ENCODE measurements at places on chromosomes 16 and 17.
A peak's percentile ranks its signal among the peaks of the same experiment; 100 is the strongest.

- peak; percentile 53 for DNase-seq
These were observed 923 bp downstream of the ANKRD13B start for GRCh38 chr17:29593591-29594518.

DNA sequence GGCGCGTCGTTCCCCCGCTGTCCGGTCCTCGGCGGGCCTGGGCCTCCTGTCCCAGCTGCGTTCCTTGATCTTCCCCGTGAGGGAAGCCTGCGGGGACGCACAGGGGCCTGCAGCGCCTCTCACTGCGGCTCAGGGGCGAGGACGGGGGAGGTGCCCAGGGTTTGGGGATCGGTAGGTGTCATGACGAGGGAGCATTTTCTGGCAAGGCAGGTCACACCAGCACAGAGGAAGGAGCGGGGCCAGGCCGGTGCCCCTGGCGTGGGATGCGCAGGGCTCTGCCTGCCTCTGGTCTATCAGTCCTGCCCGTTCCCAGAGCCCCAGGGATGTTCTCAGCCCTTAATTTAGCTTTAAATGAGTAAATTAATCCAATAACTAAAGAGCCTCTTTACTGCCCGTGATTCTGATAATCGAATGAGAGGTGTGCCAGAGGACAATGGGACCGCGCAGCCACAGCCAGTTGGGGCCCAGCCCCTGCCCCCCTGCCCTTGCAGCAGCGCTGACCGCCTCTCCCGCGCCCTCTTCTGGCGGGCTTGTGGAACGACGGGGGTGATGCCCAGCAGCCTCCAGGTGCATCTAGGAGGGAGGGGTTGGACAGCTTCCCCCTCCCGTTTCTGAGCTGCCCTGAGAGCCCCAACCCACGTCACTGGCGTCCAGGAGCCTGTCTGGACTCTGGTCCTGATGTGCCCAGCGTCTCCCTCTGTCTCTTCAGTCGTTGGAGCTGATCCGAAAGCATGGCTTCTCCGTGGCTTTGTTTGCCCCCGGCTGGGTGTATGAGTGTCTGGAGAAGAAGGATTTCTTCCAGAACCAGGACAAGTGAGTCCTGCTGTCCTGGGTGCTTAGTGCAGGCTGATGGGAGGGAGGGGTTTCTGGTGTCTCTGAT lies 7.9 kb downstream of the ENGASE start:
- DNase-seq, result peak; percentile 71

- DNase-seq, result peak; percentile 39
These were observed 88.5 kb downstream of the CLEC16A start for GRCh38 chr16:11032922-11033291.

DNA sequence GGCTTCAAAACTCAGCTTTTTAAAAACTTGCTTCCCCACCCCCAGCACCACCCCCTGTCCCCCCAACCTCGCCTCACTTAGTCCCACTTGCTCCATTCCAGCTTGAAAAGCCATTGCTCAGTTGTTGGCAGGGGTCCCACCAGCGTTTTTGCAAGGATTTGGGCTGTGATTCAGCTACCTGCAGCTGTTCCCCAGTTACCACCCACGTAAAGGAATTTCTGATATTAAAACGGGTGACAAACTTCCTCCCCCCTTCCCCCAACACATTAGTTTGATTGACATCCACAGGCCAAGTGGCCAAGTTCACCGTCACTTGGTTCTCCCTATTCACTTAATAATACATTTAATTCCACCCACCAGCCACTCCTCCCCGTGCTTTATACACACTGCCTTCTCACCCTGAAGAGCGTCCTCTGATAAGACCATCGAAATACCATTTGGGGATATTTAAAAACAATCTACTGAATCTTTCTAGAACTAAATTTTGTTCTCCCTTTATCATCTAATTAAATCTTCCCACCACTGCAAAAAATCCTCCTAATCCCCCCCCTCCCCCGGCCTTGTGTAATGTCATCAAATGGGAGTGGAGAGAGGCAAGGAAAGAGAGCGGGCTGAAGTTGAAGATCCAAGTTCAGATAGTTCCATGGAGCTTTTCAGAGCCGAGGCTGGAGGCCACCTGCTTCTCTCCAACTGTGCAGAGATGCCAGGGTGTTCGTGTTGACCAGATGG lies 55.1 kb downstream of the SOX9 start:
- DNase-seq, result no peak

DNA sequence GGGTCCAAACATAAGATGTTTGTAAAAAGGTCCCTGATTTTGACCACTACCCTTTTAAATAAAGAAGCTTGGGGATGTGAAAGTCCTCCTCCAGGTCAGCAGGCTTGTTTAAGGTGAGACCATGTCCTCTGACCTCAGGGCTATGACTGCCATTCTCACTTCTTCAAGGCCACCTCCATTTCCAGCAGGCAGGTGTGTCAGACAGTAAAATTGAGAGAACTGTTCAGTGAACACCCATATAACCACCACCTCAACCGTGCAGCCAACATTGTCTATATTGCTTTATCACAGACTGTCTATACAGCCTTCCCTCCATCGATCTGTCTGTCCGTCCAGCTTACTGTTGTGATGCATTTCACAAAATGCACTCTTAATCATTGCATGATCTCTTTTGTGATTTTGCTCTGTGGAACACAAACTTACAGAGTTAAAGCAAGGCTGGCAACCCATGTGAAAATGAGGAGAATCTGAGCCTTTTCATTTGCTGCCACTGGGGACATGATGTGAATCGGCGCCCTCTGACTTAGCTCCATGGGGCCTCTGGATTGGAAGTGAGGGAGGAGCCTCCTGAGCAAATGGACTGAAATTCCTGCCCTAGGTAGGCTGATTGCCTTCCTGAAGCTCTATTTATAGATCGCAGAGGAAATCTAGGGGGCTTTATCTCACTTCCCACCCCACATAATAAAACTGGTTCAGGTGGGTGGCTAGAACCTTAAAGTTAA lies 53.8 kb downstream of the ZNRF1 start:
- DNase-seq, result no peak

DNA sequence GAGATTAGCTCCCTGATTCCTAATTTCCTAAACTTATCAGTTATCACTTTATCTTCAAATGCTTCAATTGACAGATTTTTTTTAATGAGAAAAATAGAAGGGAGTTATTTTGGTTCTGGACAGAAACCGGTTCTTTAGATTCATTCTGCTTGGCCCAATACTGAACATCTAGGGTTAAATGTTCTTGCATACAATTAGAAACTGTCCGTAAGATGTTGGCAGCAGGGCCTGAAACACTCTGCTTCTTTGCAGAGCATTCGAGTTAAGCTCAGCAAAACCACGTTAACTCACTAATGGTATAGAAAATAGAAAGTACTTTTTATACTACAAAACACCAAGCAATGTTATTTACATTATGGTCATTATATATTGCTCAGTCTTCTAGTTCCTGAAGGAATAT lies 7.2 kb downstream of the SHCBP1 start:
- no peak for DNase-seq

- DNase-seq, result no peak
These were observed 5.5 kb upstream of the ACSF2 start for GRCh38 chr17:50420419-50421112.

DNA sequence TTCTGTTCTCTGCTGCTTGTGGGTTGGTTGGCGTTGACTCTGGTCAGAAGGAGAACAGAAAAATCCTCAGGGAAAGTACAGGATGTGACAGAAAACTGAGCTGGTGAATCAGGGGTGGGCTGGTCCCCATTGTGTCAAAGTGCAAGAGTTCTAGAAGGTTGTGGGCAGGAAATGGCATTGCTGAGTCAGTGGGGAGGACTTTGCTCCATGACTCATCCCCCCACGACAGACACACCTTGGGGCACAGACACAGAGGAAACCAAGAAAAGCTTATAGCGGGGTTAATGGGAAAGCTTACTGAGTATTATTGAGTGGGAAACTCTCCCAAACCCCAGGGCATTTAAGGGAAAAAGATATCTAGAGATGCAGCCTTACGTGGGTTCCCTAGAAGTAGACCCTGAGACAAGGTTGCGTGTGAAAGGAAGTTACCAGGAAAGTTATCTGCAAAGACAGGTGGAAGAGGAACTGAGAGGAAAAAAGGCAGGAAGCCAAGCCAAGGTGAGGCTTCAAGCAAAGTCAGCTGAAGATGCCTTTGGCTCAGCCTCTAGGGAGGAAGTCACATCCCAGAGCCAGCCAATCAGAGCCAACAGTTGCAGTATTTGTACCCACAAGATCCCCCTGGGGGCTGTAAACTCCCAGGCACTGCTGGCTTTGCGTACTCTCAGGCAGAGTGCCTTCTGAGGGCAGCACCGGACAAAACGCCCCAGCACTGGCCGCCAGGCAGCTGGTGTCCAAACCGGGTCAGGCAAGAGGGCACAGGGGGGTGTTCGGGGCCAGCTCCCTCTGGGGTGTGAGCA lies 86.4 kb downstream of the FOXL1 start:
- DNase-seq, result no peak

DNA sequence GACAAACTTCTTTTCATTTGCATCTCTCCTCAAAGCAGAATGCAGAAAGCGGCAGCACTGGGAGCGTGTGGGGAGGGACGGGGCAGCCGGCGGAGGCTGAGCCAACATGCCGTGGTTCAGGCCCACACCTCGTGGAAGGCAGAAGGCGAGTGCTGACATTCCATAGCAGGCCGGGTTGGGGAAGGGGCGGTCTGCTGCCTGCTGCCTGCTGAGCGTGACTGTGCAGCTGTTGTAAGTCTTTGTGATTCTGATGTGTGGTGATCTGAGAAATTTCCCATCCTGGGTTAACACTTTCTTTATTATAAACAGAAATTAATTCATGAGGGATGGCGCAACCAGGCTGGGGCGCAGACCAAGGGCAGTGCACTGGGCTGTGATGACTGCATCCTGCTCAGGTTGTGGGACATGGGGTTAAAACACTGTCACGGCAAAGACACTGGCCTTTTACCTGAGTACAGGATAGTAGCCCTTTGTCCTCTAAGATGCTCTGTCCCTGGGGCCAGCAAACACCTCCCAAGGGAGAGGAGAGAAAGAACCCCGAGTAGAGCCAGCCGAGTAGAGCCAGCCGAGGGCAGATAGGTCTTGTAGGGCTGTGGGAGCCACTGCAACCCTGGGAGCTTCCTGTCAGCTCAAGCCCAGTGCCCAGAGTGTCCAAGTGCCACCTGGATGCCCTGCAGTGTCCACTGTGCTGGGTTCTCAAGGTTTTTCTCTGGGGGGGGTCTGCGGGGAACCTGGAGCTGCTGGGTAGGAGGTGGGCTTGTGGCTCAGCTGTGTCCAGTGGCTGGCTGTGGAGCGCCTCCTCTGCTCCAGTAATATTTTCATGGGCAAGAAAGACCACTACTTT lies 8.8 kb upstream of the DNASE1 start:
- DNase-seq, result peak; percentile 74

DNA sequence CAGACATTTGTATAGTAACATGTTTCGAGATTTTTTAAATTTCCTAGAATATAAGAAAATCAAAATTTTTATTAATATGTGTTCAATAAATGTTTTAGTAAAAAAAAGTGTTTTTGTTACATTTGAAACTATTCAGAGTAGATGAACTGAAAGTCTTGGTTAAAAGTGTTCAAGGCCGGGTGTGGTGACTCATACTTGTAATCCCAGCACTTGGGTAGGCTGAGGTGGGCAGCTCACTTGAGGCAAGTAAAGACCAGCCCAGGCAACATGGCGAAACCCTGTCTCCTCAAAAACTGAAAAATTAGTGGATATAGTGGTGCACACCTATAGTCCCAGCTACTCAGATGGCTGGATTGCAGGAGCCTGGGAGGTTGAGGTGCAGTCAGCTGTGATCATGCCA lies 16.8 kb upstream of the PHKG2 start:
- no peak for DNase-seq

DNA sequence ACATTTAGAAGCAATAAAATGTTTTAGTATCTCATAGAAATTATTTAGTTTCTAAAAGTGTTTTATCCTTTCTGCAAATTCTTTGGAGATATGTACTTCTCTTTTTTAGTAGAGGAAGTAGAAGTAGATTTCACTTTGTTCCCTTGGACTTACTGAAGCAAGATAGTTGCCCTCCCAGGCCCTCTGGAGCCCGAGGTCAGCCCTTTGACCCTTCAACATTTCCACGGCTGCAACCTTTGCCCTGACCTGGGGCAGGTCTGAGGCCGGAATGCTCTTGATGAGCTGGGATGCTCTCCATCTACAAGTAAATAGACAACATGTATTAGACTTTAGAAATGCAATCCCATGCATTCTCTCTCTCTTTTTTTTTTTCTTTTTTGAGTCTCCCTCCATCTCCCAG lies 167.5 kb downstream of the CDK5R1 start:
- DNase-seq, result no peak

DNA sequence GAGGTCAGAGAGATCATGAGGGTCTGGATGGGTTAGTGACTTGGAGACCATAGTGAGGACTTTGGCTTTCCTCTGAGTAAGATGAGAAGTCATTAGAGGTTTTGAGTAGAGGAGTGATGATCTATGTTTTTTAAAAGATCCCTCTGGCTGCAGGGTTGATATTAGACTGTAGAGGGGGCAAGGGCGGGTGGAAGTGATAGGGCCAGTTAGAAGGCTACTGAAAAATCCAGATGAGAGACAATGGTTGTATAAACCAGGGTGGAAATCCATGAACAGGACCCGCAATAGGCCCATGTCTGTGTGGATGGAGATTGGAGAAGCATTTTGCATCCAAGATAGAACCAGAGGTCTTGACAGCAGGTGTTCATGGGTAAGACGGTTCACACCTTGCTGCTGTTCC lies 9.8 kb downstream of the ITGAL start:
- DNase-seq, result no peak

DNA sequence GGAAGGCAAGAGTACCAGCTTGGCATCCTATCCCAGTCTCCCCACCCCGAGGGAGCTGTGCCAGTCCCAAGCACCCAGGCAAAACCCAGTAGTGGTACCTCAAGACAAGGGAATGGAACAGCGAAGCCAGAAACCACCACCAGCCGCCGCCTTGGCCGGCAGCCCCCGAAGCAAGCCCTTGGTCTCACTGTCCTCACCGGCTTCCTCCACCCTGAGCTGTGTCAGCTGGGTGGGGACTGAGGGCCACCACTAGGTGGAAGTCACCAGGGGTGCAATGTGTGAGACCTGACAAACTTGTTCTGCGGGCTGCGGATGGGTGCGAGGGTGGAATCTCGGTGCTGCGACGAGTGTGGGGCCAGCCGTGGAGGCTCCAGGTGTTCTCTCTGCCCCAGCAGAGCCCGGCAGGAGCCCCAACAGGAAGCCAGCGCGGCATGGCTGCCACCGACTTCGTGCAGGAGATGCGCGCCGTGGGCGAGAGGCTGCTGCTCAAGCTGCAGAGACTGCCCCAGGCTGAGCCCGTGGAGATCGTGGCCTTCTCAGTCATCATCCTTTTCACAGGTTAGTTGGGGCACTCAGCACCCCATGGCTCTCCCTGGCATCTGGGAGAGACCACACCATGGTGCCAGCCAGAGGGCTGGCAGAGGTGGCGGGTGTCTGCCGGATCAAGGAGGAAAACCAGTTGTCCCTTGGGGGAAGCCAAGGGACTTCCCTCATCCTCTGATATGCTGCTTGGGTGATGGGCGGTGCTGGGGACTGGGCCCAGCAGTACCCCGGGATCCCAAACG lies 6.7 kb downstream of the SMIM5 start:
- no peak for DNase-seq
